ENCODE measurements at places on chromosomes 7 and 10.

- no peak for DNase-seq
Measured at GRCh38 chr10:86599729-86600128, 54.6 kb upstream of the OPN4 start.

GRCh38 chr7:41837916-41838315 lies 135.0 kb upstream of the INHBA start:
- DNase-seq: no peak

- DNase-seq: no peak
Measured at GRCh38 chr10:116307455-116307854, 16.8 kb upstream of the CCDC172 start.

- DNase-seq: no peak
Measured at GRCh38 chr7:81665236-81665635, 104.6 kb downstream of the HGF start.

GRCh38 chr7:47328392-47329319 lies 253.3 kb downstream of the TNS3 start:
- DNase-seq: no peak

DNA sequence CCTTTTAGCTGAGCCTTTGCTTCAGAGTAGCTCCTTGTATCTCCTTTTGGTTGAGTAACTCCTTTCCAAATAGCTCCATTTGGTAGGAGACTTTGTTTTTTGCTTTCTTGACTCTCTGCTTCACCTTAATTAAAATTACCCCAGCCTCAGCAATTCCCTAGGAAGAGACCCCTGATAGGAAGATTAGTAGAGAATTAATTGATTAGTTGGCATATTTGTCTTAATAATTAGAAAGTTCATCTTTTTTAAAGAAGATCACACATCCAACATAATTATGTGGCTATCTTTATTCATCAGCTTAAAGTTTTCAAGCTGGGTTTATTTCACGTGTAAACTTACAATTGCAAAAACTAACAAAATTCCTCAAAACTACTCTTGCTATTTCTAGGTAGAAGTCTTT lies 119.1 kb downstream of the LRRN3 start:
- no peak for DNase-seq

GRCh38 chr7:95609277-95609971 lies 13.1 kb upstream of the PDK4 start:
- no peak for DNase-seq

GRCh38 chr10:102613286-102613685 lies 31.0 kb upstream of the TRIM8 start:
- no peak for DNase-seq

DNA sequence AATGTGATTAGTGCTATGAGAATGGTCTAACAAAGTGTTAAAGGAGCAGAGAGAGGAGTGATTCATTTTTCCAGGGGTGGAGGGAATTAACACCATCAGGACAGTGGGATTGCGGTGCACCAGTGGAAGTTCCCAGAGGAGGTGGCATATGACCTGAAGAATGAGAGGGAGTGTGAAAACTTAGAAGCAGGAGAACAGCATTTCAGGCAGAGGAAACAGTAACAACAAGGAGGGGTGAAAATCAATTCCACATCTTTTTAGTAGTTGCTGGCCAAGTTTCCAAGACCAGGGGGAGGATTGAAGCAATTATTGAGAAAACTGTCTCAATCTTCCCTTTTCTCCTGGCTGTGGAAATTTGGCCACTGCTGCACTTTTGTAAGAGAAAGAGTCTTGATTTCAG lies 23.7 kb upstream of the CCDC172 start:
- DNase-seq: no peak

DNA sequence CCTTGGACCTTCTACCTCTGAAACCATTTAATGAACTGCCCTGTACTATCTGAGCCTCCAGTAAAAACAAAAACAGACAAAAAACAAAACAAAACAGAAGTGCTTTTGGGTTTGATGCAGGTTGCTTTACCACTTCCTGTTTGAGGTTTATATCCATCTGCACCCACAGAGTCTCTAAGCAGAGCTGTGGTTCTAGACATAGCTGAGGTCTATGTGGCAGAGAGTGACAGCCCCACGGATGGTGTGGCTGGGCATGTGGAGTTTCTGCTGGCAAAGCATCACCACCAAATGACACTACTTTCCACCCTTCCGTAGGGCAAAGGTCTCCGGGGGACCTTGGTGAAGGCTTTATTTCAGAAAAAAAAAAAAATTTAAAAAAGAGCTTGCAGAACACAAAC lies 754.2 kb downstream of the GRID1 start:
- DNase-seq: no peak

DNA sequence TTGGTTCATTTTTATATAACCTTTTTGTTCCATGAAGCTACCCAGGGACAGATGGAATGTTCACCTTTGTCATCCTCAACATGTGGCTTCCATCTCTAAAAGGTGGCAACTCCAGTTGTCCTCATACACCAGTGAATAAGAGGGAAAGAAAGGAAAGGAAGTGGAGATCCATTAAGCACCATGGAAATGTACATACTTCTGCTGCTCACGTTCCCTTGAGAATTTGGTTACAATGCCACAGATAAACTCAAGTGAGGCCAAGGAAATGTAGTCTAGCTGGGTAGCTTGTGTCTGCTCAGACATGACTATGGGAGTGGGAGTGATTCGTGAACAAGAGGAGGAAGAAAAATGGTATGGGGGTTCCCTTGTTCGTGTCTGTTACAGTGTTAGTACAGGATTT lies 237.1 kb upstream of the FAM3C start:
- DNase-seq: no peak

DNA sequence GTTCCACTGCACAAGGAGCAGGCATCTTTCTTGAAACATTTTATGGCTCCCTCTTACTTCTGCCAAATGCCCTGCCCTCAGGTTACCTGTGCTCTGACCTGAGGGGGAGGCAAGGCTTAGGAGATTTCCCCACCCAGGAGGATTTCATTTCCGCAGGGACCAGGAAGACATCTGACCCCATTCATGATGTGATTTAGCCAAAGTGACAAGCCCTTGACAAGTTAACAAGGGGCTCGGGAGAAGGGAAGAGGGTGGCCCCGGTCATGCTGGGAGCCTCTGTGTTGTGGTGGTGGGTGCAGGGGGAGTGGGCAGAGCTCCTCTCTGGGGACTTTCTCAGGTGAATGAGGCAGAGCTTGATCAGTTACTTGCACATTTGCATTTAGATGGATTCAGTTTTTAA lies 18.9 kb downstream of the GIMAP5 start:
- DNase-seq: no peak

GRCh38 chr10:49179699-49180443 lies 8.3 kb downstream of the TMEM273 start:
- no peak for DNase-seq

- no peak for DNase-seq
Measured at GRCh38 chr10:123808286-123808685, 83.3 kb downstream of the CPXM2 start.

- DNase-seq: no peak
Measured at GRCh38 chr10:130389906-130390305, 253.7 kb downstream of the GLRX3 start.

- DNase-seq: no peak
Measured at GRCh38 chr7:50727072-50727471, 55.6 kb downstream of the GRB10 start.

GRCh38 chr10:60820093-60820754 lies 41.9 kb downstream of the CDK1 start:
- no peak for DNase-seq

DNA sequence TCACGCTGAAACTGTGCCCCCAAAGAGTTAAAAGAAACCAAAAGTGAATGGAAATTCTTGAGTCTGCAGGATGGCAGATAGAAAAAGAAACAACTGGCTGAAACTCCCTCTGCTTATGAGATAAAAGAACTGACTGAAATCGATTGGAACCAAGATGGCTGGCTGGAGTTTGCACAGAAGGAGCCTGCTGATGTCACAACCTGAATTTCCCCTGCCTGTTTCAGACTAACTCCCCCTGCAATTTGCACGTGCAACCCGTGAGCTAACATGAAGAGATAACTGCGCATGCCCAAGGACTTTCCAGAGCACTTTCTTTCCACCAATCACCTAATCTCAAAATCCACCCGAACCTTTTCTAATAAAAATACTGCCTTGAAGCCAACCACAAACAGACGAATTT lies 435.5 kb downstream of the CALN1 start:
- DNase-seq: no peak

DNA sequence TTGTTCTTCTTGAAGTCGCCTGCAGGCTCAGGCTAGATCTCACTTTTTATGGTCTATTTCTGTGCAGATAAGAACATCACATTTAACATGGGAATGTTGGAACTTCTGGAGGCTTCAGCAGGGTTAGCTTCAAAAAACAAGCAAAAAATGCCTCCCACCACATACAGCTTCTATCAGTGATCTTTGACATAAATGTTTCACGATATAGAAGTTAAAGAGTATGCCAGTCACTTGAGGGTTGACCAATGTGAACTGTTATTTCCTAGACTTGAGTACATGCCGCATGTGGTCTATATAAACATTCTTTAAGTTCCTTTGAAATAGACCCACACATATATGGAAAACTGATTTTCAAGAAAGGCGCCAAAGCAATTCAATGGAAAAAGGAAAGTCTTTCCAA lies 219.2 kb upstream of the KLF14 start:
- DNase-seq: no peak

DNA sequence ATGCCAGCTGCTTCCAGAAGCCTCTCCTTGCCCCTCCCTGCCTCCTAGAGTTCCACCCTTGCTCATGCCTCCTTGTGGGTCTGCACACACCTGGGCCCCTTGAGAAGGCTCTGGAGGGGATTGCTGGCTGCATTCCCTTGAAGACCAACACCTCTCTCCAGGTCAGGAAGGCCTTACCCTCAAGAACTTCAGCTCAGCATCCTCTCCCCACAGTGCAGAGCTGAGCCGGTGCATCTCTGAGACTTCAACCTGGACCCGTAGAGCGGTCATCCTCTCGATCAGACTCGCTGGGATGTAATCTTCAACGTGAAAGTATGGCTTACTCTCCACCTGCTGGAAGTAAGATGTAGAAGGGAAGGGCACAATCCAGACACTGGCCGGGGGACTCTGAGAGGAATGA lies 62.7 kb downstream of the FRMPD2 start:
- no peak for DNase-seq

GRCh38 chr10:3704565-3705325 lies 80.3 kb downstream of the KLF6 start:
- no peak for DNase-seq

GRCh38 chr7:755413-755805 lies 28.3 kb upstream of the PRKAR1B start:
- DNase-seq: no peak

DNA sequence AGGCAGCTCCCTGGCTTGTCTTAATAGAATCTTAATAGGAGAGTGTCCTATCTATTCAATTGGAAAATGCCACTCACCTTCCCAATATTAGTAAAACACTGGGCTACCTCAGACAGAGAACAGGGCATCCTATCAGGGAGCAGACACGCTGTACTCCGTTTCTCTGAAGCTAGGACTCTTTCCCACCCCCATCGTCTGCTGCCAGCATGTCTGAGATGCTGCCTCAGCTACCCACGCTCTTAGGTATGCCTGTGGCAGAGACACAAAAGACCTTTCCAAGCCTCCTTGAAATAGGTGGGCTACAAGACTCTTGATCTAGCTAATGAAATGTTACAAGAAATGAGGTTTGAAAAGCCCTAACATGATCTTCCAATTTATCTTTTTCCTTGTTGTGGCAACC lies 2.5 kb upstream of the LRIT2 start:
- no peak for DNase-seq

DNA sequence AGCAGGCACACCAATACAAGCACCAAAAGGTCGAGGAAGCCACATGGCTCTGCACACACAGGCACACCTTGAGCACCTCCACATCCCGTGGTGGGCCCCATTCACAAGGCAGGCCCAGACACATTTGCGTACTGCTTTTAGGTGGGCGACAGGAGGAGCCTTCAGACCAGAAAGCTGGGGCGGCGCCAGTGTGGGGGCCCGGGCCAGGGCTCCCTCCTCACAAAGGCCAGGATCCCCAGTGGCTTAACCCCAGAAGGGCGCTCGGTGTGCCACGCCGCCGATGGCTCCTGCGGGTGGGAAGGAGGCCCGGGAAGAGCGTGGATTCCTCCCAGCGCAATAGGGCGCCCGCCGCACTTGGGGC lies 2.8 kb upstream of the SMARCD3 start:
- no peak for DNase-seq

- no peak for DNase-seq
Measured at GRCh38 chr7:148807436-148807835, 76.7 kb downstream of the EZH2 start.

Measured in cortex of kidney (tissue), 1 donor.